Hypothalamus (tissue), 51 donors: ENCODE measurements at places on chromosomes 12 and 14.

DNA sequence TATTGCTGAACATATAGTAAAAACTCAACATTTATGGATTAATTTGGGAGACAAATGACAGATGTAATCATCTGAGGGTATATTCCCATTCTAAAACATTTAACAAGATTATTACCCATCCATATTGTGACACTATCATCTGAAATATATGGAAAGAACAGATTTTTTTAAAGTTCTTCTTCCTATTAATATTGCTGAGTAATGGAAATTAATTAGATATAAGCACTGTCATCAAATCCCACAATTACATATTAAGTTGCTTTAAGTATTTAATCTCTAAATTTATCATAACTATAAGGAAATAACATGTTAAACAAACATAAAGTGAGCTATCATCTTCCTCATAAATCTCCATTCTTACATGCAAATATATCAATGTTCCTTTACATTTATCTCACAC is 22.0 kb downstream of the EML5 start:
- DNase-seq: no peak

- DNase-seq: no peak
These were observed 30.9 kb downstream of the PIGH start for GRCh38 chr14:67569011-67569650.

- DNase-seq: no peak
These were observed 33.6 kb downstream of the FUT8 start for GRCh38 chr14:65446159-65446558.

DNA sequence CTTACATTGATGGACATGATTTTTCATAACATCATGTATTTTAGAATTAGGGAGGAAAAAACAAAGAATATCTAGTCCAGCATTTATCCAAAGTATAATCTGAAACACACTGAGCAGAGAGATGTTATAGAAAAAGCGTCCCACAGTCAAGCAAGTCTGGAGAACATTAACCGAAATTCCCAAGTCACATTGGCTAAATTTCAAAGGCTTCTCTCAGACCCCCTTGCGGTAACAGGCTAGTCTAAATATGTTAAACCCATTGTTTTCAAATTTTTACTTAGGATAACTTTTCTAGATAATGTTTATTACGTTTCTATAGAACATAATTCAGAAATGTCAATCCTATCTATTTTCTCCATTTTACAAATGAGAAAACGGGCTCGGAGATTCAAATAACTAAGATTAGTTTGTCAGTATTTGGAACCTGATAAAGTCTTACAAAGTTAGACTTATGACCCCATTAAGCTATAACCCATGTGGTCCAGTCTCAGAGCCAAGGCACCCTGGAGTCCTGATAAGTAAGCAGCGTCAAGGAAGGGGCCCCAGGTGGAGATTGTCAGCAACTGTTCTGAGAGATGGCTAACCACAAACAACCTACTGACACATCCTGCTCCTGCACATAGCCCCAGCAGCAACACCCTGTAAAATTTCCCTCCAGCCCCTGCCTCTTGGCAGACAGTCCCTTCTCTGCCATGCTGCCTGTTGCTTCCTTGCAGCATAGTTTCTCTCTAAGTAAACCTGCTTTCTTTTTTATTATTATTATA is 220.6 kb upstream of the TMEM260 start:
- no peak for DNase-seq

DNA sequence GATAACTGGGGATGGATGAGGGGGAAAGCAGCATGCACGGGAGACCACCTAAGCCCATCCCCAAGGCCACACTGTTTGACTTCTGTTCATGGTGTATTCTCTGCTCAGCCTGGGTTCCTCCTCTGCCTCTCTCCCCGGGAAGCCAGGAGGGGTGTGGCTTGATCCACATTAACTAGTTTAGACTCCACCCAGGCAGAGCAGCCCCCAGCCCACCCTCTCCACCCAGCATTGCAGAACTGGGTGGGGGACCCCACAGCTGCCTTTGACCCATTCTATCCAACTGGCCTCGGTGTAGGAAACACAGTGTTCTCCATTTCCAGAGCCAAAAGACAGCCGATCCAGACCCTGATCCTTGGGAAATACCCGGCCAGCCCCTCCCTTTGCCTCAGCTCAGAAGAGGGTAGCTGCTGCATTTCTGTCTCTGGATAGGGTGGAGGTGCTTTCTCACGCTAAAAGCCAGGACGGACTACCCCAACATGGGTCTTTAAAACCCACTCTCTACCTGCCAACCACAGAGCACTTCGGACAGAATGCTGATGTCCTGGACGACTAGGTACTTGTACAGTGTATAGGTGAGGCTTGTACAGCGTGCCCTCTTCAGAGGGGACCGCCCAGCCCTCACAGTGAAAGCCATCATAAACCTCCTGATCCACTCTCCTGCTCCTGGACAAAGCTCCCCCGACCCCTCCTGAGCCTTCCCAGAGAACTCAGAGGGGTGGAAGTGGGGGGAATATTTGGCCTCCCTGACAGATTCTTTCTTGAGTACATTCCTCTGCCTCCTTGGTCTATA is 9.4 kb downstream of the SPRYD3 start:
- DNase-seq: no peak

DNA sequence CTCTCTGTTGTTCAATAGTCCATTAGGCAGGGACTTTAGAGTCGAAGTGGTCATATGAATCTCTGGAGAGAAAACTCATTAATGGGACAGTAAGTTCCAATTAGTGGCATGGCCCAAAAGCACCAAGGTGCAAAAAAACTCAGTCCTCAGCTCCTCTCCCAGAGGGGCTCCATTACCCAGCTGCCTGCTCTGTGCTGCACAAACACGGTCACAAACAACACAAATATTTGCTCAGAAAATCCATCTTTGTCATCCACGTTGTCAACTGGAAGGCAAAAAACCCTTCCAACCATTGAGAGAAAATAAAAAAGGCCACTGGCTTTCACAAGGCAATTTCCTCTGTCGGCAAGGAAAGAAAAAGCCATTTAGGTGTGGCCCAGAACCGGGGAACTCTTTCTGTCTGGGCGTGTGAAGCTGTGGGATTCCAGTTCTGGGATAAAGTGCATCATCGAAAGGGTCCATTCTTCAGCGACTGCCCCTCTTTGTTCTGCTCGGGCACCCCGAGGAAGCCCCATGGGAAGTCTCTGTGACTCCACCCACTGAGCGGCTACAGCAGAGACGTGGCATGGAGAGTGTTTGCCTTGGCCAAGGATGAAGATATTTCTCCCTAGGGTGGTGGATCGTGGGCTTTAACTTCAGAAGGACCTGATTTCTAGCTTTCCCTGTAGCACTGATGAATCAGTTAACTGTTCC is 137.6 kb downstream of the VRK1 start:
- no peak for DNase-seq

DNA sequence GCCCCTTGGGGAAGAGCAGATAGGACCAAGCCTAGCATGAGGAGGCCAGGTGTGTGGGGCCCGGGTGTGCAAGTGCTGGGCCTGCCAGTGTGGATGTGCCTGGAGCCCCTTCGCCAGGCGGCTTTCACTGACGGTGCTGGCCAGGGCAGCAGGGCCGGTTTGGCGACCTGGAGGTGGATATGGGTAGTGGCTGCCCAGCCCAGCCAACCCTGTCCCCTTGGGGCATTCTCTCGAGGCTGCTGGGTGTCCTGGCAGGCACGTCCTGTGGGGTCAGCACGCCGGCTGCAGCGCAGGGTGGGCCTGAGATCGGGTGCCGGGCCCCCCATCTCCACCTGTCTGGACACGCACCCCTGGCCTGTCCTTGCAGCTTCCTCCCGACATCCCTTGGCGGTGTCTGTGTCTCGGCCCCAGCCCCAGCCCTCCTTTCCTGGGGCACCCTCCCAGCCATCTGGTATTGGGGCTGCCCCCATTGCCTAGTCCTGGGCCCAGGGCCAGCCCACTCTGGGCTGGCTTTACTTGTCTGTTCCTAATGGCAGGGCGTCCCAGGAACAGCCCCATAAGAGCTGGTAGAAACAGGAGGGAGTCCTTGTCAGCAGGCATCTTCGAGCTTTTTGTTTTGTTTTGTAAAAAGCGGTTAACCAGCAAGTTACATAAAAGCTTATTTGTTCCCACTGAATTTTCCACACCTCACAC is 7.2 kb upstream of the CRIP2 start:
- no peak for DNase-seq

DNA sequence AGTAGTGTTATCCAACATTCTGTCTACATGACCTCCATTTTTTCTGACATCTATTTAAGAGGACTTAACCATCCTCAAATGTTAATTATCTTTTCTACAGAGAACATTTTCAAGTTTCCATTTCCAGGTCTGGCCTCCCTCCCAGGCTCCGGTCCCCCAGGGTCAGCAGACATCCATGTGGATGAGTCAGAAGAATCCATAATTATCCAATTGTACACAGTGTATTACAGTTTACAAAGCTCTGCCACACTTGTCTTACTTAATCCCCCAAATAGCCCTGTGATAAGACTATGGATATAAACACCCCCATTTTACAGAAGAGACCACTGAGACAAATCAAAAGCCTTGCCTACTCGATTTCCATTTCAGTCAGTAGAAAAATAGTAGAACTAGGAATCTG is 65.0 kb downstream of the SLC8A3 start:
- DNase-seq: no peak

DNA sequence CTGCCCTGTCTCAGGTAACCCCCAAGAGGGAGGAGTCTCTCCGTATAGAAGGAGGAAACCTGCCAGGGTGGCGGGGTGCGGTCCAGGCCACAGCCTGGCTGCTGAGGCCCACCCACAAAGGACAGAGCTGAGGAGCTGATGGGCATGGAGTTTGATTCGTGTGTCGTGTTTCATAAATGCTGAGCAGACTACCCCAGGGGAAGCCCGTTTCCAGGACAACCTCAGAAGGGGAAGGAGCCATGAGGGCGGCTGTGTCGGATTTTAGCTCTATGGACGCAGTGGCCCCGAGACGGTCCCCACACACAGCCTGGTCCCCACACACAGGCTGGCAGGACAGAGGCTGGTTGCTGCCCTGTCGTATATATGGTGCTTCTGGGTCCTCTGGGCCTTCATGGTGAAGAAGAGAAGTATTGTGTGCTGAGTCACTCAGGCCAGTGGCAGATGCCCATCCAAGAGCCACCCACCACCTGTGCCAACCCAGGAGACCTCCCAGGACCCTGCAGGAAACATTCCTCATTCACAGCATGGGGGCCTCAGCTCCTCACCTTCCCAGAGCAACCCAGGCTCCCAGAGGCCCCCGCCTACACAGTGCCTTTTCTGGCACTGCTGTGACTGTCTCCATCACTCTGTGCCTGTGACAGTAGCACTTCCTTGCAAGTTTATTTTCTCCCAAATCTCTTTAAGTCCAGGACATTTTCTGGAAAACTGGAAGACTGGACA is 63.1 kb upstream of the RIN3 start:
- DNase-seq: no peak

GRCh38 chr12:102708108-102708507 is 208.9 kb downstream of the PAH start:
- DNase-seq: no peak

DNA sequence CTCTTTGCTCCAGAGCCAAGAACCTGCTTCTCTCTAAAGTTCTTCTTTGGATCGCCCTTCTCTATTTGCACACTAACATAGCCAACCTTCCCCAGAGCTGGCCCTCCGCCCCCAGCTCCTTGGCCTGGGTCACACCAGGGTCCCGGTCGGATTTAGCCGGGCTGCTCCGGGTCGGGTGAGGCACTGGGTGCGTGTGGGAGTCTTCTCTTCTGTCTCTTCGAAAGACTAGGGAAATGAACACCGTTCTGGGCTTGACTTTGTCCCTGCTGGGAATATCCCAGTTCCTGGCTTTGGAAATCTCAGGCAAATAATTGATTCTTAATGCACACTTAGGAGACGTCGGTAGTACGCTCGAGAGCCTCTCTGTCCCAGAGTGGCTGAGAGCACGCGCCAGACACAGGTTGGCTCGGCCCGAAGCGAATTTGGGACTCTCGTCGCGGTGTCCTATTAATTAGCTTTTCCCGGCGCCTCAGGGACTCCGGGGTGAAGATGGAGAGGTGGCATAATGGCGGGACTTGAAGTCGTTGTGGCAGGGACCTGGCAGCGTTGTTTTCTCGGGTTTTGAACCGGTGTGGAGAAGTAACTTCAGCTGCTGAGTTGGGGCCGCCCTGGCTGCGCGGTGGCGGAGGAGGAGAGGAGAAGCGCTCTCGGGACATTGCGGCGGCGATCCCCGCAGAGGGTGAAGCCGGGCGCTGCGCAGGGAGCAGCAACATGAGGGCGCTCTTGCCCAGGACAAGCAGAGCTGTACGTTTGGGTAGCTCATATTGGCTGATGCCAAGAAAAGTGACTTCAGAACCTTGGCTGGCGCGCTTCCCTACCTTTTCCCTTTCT is 7.5 kb downstream of the FOXG1 start:
- DNase-seq: no peak

- no peak for DNase-seq
These were observed 83.0 kb downstream of the FZD10 start for GRCh38 chr12:130245251-130245650.

- DNase-seq: no peak
These were observed 81.7 kb downstream of the CHGA start for GRCh38 chr14:93004699-93005082.

DNA sequence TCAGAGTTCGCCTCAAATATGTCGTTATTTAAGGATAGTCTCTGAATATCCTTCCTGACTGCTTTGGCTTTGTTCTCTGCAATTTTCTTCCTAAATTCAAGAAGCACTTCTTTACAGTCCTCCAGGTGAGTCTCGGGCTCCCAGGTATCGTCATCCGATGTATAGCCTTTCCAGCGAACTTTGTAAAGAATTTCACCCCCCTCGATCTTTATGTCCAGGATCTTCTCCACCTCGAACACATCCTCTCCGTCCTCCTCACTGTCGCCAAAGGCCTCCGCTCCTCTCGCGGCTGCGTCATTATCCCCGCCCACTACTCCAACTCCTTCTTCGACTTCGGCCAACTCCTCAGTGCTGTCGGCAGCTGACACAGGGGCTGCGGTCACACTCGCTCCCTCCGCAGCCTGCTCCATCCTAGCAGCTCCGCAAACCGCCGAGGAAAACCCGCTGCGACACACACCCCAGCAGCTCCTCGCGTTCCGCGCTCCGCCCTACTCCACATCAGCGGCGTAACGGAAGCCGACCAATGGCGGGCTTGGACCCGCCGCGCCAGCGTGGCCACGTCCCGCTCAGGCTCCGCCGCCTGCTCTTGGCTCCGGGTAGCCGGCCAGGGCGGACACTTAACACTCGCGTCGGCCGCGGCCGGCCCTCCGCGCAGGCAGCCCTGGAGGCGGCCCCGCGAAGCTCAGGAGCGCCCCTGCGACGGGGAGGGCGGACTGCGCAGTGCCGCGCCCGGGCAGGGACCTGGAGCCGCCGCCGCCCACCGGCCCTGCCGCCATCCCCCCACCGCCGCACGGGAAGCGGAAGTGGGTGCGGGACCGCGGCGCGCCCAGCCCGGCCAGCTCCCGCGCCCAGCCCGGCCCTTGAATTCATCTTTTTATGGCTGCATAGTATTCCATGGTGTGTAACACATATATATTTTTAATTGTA is 4.1 kb downstream of the CD163L1 start:
- DNase-seq: no peak

DNA sequence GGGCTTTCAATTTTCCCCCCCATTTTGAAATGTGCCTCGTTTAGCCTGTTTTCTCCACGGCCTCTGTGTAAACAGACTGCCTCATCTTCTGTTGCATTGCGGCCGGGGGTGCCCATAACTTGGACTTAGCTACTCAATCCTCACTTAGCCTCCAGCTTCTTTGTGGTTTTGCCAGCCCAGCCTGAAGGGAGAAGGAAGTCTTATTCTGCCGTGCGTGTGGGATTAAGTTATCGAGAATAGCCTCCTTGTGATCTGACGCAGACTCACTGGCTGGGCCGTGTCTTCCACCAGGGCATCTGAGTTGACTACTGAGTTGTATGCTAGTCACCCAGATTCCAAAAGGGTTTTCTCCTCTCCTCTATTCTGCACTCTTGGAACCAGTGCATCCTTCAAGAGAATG is 8.1 kb downstream of the PRKAB1 start:
- no peak for DNase-seq
